ENCODE measurements at places on chromosomes 6 and 20.

DNA sequence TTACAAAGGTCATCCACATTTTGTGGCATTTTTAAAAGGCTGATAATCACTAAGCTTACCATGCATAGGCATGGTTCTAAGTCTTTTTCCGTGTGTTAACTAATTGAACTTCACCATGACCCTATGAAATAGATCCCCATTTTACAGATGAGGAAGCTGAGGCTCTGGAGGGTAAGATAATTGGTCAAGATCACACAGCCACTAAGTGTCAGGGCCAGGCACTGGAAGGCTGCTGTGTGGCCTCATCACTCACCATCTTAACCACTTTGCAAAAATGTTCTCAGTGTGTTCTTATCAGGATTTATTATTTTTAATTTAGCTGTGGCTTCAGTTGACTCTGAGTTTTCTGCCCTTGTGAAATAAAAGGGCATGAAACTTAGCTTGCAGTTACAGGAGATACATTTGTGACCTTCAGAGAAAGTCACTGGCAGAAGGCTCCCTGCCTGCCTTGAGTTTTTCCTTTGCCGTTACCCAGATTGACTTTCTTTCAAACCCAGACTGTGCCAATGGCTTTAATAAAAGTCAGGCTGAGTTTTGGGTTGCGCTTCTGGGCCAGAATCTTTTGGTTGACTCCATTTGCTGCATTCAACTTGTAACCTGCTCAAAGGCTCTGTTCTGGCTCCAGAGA is 82.0 kb downstream of the EZR start:
- no peak for DNase-seq

DNA sequence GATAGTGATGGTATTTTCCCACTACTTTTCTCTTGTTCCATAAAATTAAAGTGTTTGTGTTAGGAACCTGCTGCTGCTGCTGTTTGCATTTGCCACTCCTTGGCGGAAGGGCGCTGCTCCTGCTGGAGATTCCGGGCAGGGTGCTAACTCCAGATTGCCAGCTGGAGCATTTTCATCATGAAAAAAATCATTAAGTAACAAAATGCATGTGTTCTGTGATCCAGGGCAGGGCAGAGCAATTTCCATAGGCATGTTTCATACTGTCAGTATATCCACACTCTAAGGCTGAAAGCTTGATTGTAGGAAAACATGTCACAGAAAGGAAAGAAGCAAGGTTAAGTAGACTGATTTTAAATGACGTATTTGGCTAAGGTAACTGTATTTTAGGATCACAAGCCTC is 24.0 kb downstream of the PBOV1 start:
- no peak for DNase-seq

GRCh38 chr20:5845681-5846615 is 95.7 kb downstream of the SHLD1 start:
- peak; percentile 11 for DNase-seq

- peak; percentile 70 for DNase-seq
Observed at GRCh38 chr6:11700118-11700718, 78.4 kb downstream of the ADTRP start.

DNA sequence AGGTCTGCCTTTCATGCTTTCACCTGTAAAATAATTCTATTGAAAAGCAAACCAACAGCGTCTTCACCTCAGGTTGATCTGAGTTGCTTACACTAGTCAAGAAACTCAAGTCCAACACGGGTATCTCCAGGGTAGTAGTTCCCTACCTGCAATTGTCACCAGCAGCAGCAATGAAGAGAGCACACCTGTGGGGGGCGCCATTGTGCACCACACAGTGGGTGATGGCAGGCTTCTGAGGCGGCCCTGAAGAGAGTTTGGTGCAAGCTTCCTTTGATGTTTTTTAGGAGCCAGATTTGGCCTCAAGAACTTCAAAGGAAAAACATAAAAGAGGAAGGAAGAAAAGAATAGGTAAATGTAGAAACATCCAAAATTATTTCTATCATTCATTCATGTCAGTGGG is 45.1 kb downstream of the KIAA0319 start:
- DNase-seq = no peak

DNA sequence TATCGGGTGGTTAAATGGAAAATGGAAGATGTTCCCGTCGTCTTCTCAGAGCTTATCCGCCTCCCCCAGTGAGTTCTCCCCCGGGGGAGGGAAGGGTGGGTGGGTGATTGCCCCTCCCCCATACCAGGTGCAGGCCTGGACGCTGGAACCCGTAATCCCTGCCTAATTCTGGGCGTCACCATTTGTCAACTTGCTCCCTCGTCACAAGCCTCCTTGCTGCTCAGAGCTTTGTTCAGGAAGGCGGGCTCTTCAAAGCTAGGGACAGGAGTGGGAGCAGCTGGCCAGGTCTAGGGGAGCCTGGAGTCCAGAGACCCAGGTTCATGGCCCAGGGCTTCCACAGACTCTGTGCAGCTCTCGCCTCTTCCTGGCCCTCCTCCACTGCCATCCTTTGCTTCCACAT is 25.6 kb downstream of the CDH22 start:
- DNase-seq = no peak

DNA sequence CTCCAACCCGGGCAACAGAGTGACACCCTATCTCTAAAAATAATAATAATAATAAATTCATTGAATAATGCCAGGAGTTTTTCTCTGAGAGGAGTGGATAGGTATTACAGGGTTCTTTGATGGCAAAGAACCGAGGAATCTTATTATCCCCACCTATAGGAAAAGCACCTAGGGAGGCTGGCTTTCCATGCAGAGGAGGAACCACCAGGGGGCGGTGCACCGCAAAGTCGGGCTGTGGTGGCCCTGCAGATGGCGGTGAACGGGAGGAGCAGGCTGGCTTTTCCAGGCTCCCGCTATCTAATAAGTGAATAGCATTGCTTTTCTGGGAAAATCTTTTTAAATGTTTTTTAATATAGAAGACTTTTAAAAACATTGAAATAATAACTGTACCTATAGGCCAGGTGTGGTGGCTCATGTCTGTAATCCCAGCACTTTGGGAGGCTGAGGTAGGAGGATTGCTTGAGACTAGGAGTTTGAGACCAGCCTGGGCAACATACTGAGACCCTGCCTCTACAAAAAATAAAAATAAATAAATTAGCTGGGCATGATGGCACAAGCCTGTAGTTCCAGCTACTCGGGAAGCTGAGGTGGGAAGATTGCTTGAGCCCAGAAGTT is 864.2 kb downstream of the KIF16B start:
- DNase-seq = no peak

- DNase-seq = no peak
Observed at GRCh38 chr6:33808641-33809180, 4.9 kb upstream of the MLN start.

GRCh38 chr20:25372584-25373336 is 17.9 kb downstream of the ABHD12 start:
- peak; percentile 98 for DNase-seq

DNA sequence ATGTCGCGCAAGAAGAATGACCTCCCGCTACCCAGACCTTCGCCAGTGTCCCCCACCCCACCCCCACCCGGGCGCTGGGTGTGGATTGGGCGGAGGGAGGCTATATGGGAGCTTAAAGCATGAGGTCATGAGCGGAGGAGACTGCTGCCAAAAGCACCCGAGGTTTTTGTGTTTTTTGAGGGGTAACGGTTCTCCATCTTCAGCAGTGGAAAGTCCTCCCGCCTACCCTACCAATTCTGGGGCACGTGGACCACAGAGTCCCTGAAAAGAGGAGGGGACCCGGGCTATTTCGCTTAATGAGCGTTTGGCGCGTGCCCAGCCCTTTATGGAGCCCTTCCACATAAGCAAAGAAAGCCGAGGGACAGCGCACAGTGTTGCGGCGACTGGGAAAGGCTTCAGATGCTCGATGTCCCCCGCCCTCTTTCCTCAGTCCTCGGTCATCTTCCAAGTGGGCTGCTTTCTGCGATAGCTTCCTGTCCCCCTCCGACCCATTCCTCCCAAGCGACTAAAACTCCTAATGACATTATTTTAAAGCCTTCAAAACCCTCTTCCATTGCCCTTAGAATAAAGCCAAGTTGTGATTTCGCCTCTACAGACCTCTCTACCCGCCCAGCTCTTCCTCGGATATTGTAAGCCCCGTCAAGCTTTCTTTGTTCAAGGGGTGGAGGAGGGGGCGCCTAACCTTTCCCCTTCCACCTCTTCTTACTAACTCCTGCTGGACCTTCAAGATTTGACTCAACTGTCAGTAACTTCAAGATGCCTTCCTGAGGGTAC is 2.1 kb upstream of the TRERF1 start:
- DNase-seq = peak; percentile 45

DNA sequence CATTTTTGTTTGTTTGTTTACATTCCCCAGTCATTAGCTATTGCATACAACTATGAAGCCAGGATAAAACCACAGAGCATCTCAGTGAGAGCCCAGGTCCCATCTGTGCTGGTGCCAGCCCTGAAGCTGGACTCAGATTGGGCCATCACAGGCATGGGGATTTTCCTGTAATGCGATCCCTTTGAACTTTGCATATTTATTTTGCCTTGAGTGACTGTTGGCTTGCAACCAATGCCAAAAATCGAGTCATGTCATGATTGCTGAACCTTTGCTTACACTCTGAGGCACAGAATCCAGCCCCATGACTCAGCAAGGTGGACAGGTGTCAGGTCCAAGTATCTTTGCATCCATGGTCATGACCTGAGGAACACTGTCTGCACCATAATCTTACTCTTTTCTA is 46.2 kb upstream of the GGTLC1 start:
- no peak for DNase-seq

DNA sequence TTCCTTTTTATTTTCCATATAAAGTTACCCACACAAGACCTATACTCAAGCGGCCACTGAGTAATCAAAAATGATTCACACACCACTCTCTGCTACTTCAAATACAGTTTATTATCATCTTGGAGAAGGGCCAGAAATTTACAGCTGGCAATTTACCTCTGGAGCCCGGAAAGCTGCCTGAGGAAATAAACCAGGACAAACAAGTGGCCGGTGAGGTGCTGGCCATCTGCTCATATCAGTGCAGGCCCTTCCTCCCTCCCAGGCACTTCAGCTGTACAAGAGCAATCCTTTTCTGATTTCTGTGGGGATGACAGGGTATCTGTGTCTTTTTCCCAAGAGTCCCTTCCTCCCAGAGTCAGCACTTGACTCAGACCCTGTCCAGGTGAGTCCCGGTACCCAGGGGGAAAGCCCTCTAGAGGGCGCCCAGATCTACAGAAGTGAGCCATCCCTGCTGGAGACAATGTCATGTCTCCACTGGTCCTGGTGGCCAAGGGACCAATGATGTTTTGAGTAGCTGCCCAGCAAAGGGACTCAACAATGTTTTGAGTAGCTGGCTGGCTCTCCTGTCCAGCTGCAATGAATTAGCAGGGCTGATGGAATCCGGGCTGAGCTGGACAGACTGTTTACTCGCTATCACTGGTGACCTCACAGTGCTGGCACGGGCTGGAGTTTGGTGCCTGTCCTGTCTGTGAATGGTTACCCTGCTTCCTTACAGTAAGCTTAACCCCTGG is 23.6 kb downstream of the LRP11 start:
- DNase-seq = peak; percentile 75

- no peak for DNase-seq
Observed at GRCh38 chr6:163231356-163232014, 183.0 kb upstream of the QKI start.

- DNase-seq = peak; percentile 88
Observed at GRCh38 chr6:141451511-141452353, 681.0 kb upstream of the GJE1 start.

- DNase-seq = peak; percentile 74
Observed at GRCh38 chr6:20542927-20543602, 8.8 kb downstream of the CDKAL1 start.

DNA sequence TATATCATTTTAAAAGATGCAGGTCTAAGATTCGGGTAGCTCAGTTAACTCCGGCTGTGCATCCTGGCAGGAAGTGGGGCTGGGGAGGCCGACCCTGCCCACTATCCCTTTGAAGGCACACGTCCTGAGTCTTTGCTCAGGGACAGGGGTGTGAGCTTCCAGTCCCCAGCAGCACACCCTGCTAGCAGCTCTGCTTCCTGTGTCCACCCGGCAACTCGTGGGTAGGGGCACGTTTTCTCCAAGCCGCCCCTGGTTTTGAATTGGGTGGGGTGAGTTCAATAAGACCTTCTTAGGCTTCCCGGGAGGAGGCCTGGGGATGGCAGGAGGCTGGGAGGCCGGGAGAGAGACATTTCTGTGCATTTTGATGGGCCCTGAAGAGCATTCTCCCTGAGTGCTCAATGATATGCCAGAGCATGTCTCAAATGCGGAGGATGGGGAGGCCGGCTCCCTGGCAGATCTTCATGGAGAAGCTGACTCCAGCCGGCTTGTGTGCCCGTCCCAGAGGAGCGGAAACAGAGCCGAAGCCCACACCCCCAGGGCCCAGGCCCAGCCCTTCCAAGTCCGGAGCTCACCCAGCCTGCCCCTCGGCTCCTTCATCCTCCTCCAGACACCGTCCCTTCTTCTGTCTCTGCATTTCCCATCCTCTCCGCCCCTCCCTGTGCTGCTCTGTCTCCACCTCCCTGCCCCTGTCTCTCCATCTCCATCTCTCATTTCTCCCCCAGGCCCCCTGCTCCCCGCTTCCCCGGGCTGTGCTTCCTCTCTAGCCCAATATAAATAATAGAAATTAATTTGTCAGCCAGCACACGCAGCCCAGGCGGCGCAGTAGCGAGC is 36.3 kb upstream of the ZFAND3 start:
- no peak for DNase-seq

DNA sequence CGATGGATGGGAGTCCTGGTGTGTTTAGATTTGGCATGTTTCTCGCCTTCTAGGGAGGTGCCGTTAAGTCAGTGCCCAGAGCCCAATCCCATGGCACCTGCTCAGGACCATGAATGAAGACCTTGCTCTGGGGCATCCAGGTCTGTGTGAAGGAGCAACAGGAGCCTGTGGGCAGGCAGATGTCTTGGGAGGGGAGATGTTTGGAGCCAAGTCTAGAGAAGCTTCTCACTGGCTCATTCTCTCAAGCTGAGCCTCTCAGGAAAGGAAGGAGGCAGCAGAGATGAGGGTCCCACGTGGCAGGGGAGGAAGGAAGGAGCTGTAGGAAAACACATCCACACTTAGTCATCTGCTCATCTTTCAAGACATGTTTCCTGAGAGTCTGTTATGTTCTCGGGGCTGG is 9.5 kb upstream of the SIRPB1 start:
- DNase-seq = no peak

DNA sequence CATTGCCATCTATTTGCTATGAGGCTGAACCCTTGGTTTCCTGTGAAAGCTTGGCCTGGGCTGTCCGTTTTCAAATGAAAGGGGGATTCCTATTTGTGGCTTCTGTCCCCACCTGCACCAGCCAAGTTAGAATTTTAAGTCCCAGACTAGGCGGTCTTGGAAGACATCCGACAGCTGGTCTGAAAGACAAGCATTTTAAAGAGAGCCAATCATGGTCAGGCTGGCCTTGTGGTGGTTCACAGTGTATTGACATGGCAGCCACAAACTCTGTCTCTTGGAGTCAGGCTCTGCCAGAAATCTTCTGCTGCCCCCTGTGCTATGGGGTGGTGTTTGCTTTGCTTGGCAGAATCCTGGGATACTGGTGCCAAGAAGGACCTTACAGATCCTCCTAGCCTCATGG is 319.2 kb upstream of the MOCS1 start:
- no peak for DNase-seq

DNA sequence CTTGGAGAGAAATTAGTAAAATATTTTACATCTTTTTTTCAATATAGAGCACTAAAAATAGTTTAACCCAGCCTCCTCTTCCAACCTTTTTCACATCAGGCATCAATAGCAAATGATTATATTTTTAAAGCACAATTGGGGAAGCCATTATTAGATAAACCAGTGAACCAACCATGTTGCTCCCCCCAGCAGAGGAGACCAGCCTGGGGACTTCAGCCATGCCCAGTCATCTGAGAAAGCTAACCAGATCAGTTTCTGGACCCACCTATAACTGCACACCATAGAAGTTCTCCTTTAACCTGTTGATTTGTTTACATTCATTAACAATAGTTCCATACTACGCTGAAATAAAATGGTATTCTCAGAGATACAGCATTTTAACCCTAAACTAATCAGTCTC is 13.8 kb upstream of the SDHAF4 start:
- DNase-seq = no peak

- peak; percentile 96 for DNase-seq
Observed at GRCh38 chr6:155188707-155189496, 74.9 kb upstream of the CLDN20 start.

Measured in HCEC 1CT (cell line).